ENCODE measurements at places on chromosomes 7 and 10. TPM values are rescaled to one million over a fixed set of nuclear protein-coding genes. Genes with fewer than 3 reads are reported as not detected.

Gene PGAM2
- total RNA-seq: 1.4 TPM

Gene KBTBD2
- total RNA-seq: 58.3 TPM

DNA sequence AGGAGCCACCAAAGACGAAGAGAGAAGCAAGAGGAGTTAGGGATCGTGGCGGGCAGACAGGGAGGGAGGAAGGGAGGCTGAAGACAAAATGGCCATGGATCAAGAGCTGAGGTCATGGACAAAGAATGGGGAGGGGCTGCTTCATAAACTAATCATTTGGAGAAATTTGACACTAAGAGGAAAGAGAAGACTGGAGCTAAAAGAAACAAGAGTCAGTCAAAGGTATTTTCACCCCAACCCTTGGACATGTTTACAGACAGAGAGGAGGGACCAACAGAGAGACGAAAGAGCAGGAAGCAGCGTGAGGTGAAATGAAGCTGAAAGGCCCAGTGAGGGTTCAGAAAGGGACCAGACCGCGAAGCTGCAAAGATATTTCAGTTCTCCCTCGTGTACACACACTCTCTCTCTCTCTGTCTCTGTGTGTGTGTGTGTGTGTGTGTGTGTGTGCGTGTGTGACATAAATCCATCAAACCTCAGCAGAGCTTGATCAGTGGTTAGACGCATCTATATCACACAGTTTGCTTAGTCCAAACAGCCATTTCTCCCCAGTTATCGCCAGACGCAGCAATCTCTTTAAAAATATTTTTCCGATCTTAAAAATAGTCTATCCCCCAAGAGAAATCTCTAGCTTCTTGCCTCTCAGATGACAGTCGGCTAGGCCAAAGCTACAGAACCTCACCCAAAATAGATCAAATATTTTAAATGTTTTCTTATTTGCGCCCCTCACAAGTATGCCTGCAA lies 12.5 kb upstream of the CALD1 start:
- H3K27ac ChIP-seq: peak overlapping the region; percentile 59
- H3K4me1 ChIP-seq: peaks cover 23% of the 10 kb centered on the region
- no peak overlapping the region for H3K4me3 ChIP-seq

GRCh38 chr7:44477063-44477830 lies 13.2 kb downstream of the NUDCD3 start:
- DNase-seq: no peak
- peaks cover 74% of the 10 kb centered on the region for H3K36me3 ChIP-seq
- H3K4me1 ChIP-seq: peaks cover 27% of the 10 kb centered on the region
- H3K27me3 ChIP-seq: no peaks in the 10 kb centered on the region

DNA sequence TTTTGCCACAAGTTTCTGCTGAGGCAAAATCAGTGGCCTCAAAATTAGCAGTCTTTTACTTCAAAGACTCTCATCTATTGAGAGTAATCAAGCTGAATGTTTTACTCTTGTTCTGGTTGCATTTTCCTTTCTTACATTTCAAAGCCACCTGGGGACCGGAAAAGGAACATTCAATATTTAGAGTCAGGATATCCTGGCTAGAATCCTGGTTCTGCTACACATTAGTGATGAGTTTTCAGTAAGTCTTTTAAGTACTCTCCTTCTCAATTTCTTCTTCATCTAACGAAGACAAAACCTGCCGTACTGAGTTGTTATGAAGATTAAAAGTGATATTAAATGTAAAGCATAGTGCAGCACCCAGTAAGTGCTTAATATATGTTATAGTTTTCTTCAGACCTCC lies 52.5 kb downstream of the LAMB4 start:
- no peaks in the 10 kb centered on the region for H3K4me1 ChIP-seq
- H3K27ac ChIP-seq: no peak overlapping the region
- H3K27me3 ChIP-seq: no peaks in the 10 kb centered on the region
- no peaks in the 10 kb centered on the region for H3K36me3 ChIP-seq
